ENCODE measurements at places on chromosomes 2 and 18.

GRCh38 chr2:58574873-58575272, 333.7 kb upstream of the FANCL start:
- DNase-seq, result no peak

GRCh38 chr2:38823386-38823785, 45.4 kb downstream of the GEMIN6 start:
- DNase-seq, result no peak

- DNase-seq, result no peak
Observed at GRCh38 chr2:240655931-240656886, 26.5 kb downstream of the AQP12B start.

DNA sequence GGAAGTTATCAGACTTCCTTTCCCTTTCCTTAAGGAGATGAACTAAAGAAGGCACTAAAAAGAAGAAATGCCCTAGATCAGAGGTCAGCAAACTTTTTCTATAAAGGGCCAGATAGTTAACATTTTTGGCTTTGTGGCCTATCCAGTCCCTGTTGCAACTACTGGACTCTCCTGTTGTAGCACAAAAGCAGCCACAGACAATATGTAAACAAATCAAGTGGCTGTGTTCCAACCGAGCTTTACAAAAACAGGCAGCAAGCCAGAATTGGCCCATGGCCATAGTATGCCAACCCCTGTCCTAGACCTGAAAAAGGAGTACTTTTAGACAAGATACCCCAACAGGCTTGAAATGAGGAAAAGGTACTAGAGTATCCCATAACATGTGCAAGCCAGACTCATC, 10.9 kb downstream of the NHEJ1 start:
- DNase-seq, result no peak

DNA sequence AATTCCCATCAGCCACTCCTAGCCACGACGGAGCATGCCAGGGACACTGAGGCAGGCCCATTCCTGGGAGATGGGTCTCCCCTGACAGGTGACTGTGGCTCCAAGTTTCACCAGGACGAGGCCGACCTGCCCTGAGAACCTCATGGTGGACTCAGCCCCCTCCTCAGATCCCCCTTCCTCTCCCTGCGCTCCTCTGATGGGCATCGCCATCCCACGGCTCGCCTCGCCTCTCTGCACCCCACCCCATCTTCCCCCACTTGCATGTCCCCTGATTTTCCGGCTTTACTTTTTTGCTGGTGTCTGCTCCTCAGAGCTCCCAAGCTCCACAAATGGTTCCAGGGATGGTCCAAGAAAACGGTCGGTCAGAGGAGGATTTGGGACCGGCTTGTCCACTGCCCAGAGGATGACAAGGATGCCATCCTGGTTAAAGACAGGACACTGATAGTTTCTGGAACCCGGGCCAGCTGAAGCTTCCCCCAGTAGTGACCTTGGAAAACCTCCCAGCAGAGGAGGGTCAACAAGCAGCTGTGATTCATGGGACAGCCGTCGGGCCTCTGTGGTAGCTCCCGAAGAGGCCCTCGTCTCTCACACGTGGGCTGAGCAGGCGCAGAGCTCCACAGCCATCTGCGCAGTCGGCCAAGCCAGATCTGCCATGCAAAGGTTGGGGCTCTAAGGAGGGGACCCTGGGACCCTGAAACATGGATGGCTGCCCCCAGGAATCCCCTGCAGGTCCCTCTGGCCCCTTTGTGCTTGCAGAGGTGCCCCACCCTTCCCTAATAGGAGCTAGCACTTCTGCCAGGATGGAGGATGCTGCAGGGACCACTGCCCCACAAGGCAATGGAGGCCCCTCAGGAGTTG, 87.8 kb upstream of the SLC66A3 start:
- no peak for DNase-seq

DNA sequence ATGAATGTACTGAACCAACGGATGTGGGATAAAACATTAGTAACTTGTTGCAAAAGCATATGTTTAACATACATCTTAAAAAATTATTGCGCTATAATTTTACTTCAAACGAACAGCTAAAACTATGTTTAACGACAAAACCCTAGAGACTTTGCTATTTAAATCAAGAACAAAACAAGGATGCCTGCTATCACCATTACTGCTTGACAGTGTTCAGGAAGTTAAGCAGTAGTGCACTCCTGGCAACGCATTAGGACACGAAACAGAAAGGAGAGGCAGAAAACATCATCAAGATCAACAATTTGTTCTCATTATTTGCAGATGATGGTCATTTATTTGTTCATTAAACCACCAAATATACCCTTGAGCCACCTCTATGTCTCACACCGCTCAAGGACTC, 151.9 kb downstream of the GALNT1 start:
- no peak for DNase-seq

DNA sequence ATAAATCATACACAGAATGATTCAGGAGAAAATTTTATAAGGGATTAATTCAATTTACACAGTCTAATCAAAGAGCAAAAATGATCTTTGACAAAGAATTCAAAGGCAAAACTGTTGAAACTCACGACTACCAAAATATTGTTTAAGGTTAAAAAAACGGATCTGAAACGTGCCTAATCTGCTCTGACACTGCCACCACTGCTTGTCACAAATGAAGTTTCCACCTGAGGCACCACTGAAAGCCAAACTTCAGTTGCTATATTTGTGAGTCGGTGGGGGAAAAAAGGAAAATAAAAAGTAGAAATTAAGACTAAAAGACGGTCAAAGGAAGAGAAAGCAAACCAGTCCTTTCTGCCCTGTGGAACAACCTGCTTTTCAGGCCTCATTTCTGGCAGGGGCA, 140.6 kb upstream of the DNMT3A start:
- no peak for DNase-seq

- DNase-seq, result peak; percentile 61
Observed at GRCh38 chr2:40041422-40042382, 262.6 kb upstream of the THUMPD2 start.

- no peak for DNase-seq
Observed at GRCh38 chr2:48855142-48855541, 99.6 kb upstream of the LHCGR start.

DNA sequence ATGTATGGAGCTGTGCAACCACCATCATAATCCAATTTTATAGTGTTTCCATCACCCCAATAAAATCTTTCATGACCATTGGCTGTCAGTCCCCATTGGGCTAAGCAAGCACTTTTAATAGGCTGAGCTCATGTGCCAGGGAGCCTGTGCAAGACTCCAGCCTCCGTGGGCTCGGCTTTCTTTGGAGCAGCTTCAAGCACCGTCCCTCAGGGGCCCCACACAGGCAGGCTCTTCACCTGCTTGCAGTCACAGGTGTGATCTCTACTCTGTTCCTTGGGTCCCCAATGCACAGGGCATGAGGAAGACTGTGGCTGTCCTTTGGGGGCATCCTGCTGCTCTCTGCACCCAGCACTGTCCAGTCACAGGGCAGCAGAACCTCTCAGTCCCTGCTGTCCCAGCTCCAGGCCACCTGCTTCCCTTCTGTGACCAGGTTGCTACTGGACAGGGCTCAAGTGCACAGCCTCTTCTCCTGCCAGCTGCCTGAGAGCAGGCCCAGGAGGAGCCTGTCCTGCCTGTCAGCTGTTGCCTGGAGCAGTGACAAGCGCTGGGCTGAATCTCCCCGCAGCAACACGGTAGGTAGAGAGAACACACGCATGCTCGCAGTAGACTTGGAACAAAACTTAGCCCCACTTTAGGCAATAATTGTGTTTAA, 40.7 kb upstream of the TMEM131 start:
- no peak for DNase-seq

- DNase-seq, result no peak
Observed at GRCh38 chr2:41706286-41706685, 341.5 kb upstream of the PKDCC start.

GRCh38 chr2:198146346-198146940, 342.1 kb downstream of the PLCL1 start:
- no peak for DNase-seq

DNA sequence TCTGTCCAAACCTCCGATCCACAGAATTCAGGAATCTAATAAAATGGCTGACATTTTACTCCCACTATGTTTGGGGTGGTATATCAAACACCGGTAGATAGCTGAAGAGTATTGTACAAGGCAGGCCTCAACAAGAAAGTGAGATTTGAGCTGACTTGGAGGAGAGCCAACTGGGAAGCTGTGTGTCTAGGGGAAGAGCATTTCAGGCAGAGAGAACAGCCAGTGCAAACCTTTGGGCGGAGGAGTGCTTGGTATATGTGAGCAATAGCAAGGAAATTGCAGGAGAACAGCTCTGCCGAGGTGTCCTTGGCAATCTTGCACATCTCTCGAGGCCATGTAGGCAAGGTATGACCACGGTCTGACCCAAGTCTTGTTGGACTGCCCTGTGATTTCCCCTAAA, 1.8 kb upstream of the MERTK start:
- no peak for DNase-seq

DNA sequence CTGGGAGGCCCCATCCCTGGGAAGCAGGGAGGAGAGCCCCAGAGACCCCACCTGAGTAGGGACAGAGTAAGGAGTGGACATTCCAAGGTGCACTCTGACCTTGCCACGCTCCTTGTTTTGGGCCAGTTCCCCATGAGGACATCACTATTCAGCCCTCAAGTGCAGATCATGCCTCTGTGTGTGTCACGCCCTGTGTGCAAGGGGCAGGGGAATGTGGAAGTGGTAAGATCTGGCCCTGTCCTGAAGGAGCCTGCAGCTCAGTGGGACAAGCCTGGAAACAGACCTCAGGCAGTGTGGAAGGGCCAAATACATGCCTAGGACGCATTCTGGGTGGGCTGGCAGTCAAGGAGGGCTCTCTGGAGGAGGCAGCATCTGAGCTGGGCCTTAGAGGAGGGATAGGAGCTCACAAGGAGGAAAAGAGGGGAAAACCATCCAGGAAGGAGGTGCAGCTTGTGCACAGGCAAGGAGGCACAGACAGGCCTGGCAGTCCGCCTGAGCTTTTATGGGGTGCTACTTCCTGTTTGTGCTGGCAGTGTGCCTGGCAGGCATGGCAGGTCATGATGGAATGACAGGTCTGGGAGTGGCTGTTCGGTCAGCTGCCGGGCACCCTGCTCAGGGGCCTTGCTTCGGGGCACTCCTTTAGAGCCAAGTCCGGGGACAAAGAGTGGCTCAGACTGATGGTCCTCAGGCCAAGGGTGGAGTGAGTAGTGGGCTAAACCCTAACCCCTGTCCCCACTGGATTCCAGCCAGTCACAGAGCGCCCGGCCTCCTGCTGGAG, 3.3 kb downstream of the KLHL30 start:
- DNase-seq, result peak; percentile 37

GRCh38 chr2:113173542-113174375, at the start of gene PSD4:
Gene PSD4, plus strand, starts transcription at chr2:113173971. Its CDS starts 8,486 bp downstream, at chr2:113182457.
- no peak for DNase-seq

DNA sequence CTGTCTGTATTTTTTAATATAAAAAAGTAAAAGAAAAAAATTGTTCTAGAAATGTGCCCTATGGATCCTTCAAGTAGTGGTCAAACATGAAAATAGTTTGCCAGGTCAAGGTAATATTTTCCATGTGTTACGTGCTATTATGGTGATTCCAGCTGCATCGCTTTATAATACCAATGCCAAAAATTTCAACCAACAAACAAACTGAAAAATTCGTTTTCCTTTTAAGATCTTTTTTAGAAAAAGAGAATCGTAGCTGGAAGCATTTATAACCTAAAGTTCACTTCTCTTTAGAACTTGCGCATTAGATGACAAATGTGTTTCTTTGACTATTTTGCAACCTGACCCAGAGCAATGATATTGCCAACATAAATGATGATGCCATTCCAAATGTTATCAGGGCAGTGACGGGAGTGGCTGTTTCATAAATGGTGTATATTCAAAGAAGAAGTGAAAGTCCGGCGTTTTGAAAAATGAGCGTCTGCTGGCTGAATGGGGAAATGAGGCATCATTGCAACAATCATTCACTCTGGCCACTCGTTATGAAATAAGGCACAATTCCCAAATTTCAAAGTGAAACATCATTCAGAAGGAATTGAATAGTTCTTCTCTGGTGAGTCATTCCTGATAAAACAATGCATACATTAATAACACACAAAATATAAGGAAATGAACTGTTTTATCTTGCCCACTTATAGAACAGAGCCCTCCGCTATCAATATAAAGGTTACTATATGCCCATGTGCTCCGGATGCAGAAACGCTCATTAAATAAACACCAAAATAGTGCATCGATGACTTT, 297.4 kb downstream of the TGIF1 start:
- DNase-seq, result peak; percentile 87

DNA sequence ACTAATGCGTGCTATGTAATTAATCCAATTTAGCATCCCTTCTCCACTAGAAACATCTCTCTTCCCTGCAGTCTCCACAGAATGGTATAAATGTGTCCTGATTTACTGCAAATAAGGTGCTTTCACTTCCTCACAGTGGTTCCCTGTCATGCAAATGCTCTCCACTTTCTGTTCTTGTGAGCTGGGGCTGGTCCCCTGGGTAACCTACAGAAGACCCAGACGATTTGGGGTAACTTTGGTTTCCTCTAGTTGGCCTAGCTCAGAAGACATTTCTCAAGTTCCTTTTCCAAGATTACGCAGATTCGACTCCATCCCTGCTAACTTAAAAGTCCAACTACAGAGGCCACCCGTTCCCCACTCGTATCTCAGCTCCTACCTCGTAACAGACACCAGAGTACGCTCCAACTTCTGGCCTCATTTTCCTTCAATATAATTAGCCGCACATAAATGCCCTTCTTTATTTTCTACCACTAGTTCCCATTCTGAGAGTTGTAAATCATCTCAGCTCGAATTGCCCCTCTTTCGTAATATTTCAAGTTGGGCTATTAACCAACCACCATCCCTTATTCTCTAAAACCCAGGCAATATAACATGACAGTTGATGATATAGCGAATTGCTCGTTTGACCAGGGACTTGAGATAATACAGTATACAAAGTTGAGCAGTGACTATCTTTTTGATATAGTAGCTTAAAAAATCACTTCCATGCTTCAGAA, 28.8 kb upstream of the NEDD4L start:
- no peak for DNase-seq

GRCh38 chr2:187857826-187858225, 303.6 kb upstream of the TFPI start:
- no peak for DNase-seq

GRCh38 chr18:50006470-50007046, 188.4 kb downstream of the MYO5B start:
- no peak for DNase-seq

GRCh38 chr2:115481842-115482241, 1039.4 kb downstream of the DPP10 start:
- no peak for DNase-seq

DNA sequence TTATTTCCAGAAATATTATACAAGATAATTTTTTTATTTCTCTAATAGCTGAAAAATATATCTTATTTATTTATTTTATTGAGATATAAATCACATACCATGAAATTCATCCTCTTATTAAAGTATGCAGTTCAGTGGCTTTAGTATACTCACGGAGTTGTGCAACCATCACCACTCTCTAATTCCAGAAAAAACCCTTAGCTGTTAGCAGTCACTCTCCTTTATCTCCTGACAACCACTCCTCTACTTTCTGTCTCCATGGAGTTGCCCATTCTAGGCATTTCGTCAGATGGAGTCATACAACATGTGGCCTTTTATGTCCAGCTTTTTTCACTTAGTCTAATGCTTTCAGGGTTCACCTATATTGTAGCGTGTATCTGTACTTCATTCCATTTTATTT, 66.5 kb downstream of the TCF7L1 start:
- no peak for DNase-seq

GRCh38 chr2:183214680-183215079, 90.4 kb downstream of the NUP35 start:
- DNase-seq, result no peak

All from HS-5 (cell line).